ENCODE measurements at places on chromosomes 12 and 14.

DNA sequence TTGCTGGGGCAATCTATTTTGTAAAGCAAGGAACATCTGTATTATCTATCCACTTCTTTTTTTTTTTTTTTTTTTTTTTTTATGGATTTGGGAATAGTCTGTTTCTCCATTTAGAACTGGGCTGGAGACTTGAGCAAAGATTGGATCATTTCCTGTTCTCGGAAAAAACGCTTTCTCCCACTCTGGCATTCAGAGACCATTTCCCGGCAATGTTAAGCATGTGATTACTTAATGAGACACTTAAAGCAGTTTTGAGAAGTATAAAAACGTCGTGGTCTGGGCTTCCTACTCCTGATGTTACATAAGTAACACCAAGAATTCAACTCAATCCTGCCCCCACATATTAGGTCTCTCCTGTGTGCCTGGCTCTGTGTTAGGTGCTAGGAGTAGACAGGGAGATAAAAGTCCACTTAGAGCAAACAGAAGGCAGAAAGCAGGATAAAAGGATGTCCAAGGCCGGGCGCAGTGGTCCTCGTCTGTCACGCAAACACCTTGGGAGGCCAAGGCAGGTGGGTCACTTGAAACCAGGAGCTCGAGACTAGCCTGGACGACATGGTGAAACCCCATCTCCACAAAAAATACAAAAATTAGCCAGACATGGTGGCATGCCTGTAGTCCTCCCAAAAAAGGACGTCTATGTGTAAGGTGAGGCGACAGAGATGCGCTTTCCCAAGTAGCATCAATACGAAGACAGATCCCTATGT is 152.1 kb upstream of the GSC start:
- DNase-seq = no peak

- no peak for DNase-seq
Measured at GRCh38 chr12:130574402-130574801, 141.7 kb downstream of the RIMBP2 start.

- no peak for DNase-seq
Measured at GRCh38 chr12:106049546-106049945, 89.2 kb downstream of the NUAK1 start.

DNA sequence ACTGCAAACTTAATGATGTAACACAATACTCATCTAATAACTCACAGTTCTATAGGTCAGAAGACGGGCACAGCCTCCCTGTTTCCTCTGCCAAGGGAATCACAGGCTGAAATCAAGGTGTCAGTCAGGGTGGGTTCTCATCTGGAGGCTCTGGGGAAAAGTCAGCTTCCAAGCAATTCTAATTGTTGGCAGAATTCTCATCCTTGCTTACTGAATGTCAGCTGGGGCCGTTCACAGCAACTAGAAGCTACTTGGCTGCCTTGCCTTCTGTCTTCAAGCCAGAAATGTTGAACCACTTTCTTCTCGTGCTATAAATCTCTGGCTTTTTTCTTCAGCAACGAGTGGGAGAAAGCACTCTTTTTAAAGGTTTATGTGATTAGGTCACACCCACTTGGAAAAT is 80.1 kb upstream of the PDZRN4 start:
- DNase-seq = no peak

- DNase-seq = no peak
Measured at GRCh38 chr14:35189422-35189821, 67.1 kb downstream of the PRORP start.

DNA sequence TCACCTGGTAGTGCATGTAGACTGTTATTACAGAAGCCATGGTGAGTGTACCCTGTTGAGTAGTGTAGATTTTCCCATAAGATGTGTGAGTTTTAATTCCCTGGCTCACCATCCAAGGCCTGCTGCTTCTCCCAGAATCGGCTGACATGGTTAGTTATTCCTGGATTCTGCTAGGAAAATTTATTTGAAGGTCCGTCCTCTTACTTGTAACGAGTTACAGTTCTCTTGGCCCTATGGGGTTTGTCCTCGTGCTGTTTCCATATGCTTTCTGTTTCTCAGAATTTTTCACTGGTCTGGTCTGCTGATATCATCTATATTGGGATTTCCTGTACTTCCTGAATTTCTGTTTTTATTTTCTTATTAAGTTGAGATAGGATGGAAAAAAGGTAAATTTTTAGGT is 423.3 kb upstream of the RGS6 start:
- DNase-seq = no peak

- DNase-seq = no peak
Measured at GRCh38 chr12:55713721-55714120, 2.1 kb upstream of the BLOC1S1 start.

- no peak for DNase-seq
Measured at GRCh38 chr12:110585231-110585799, 2.2 kb upstream of the PPTC7 start.

GRCh38 chr12:85617307-85618091 is 218.7 kb downstream of the RASSF9 start:
- DNase-seq = no peak

DNA sequence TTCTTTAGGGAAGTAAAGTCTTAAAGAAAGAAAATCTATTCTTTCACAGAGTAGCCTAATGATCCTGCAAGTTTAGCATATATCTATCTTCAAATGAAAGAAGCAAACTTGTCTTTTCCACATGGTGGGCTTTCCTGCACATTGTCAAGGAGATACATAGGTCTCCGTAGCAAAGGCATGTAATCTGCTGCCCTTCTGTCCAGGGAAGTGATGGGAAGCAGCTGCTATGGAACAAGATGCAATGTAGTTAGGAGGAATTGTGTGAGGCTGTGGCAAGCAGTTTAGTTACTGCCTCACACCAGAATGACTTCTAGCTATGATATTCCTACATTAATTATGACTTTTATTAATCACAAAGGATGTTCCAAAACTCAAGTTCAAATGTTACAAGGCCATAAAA is 174.4 kb downstream of the PDZRN4 start:
- no peak for DNase-seq

DNA sequence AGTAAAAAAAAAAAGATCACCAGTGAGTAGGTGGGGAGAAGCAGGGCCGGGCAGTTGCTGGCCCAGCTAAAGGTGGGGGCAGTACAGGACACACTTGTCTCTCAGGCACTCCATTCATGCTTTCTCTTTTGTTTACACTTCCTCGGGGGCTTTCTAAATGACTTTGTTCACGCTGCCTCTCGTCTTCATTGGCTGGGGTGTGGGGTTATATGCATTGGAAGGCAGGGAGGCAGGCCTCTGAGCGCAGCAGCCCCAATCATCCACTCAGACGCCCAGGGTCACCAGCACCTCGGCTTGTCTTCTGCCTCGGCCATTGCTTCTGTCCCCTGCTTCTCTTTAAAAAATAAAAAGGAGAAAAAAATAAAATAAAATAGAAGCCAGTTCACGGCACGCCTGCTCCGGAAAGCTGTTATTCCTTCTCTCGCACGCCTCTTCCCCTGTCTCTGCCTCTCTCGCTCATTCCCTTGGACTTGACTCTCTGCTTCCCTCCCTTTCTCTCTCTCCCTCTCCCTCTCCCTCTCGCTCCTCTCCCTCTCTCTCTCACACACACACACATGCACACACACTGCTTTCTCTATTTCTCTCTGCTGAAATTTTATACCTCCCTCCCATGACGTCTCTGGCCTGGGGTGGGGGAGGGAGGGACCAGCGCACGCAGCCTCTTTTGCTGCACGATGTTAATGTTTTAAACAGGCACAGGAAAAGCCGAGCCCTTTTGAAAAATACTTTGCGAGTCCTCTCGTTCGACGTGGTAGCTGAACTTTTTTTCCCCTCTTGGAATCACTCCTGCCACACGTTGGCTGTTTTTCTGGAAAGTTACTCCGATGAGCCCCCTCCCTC is at the start of gene TGFB3:
TSS of gene TGFB3 (minus strand) at position 570 of the 840 bp plus-strand sequence. CDS start 1,102 bp downstream, outside the sequence.
- peak; percentile 87 for DNase-seq

- no peak for DNase-seq
Measured at GRCh38 chr12:60191271-60191670, 595.4 kb downstream of the SLC16A7 start.

DNA sequence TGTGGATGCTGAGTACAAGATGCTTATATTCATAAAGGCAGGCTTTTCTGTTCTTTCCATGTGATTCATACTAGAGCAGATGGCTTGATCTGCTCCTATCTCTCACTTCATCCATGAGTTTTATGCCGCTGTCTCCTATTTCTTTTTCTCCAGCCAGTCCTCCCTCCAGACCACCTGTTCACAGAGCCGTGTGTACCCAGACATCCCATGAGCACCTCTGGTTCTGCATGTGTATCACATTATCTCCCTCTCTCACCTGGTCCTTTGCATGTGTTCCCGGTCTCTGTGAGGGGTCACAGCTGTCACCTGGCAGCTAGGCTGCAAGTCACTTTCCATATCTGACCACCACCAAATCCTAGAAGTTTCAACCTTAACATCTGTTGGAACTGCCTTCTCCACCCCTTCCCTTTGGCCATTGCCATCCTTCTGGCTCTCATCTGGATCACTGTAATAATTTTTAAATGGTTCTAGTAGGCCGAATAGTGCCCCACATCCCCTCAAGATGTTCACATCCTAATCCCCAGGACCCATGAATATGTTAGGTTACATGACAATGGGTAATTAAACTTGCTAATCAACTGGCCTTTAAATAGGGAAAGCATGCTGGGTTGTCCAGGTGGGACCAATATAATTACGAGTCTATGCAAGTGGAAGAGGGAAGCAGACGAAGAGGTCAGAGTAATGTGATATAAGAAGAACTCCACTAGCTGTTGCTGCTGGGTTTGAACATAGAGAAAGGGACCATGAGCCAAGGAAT is 168.1 kb downstream of the SNAPC1 start:
- no peak for DNase-seq

DNA sequence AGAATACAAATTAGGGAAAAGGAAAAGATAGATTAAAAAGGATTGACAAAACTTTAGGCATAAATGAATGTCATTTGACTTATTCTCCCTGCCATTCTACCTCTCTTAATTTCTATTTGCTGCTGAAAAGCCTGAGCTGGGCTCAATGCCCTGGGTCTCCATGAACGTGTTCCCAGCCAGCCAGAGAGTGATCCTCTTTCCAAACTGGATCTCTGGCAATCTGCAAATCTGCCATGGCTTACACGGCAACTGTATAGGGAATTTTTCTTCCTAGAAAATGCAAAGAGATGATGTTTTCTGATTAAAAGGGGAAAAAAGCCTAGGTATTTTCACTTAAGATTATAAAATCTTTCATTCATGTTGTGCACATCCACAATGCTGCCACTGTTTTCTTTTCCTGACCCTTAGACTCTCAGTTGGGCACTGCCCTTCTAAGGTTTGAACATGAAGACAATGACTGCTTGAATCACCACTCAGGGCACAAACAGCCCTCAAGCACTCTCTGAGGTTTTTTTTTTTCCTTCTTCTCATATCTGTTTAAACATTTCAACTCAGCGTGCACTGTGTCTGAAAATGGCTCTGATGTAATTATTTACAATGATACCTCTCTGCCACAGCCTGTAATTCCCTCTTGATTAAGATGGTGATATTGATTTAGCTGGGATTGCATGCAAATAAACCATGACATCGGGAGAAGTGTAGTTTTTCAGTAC is 60.3 kb downstream of the DACT1 start:
- no peak for DNase-seq

DNA sequence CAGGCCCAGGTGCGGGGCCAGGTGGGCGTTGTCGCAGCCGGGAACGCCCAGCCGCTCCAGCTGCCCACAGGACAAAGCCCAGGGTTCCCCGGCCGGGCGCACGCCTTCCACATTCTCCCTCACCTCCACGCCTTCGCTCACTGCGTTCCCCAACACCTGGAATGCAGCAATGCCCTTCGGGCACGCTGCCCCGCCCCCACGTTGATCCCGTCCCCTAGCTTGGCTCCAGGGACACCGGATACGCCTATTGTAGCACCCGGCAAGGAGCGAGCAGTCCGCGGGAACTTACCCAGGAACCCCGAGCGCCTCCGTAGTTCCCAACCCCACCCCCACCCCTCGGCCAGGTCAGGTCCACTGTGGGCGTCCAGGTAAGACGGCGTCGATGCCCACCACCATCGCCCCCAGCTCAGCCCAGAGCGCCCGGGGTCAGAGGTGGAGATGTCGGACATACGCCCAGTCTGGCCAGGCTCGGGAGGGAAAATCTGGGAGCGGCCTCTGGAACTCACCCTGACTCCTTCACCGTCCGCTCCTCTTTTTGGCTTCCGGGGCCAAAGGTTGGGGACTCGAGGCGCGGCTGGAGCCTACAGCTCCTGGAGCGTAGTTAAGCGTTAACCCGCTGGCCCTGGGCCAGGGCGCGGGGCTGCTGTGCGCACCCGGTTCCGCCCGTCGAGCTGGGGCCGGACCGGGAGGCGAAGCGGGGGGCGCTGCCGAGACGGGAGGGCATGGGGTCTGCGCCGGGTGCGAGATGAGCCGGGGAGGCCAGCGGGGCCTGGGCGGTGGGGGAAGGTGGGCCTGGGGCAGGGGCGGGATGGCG is 594 bp upstream of the CEP170B start:
- no peak for DNase-seq

DNA sequence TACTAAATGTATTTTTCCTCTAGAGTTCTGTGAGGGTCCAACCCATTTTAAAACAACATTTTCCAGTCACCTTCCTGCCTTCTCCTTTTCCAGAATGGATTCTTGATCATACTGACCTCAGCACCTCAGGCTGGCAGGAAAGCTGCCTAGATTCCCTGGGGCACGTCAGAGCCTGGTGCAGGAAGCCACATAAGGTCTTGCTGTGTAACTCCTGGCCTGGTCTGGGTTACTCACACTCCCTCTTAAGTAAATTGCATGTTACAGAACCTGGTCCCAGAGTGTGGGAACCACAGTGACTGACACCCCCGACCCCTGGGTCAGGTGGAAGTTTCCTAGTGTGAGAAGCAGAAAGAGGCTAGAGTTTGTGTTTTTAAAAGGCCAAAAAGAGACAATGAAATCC is 209.8 kb downstream of the SPTSSA start:
- DNase-seq = no peak

DNA sequence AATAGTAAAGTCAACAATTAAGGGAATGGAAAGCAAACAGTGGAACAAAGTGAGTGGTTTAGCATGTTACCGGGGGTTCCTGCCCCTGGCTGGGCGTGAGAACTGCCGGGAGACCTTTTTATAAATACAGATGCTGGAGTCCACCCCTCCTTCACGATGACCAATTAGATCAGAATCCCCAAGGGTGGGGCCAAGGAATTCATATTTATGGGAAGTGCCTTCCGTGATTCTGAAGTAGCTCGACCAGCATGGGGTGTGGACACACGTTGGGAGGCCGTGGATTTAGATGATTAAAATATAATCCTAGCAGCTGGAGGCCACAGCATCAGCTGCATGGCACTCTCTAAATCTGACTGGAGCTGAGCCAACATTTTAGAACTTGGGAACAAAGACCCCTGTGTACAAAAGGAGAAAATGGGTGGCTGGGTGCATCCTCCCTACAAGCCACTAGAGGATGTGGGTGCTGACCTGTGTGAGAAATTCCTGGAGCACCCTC is 87.9 kb downstream of the SRRM4 start:
- no peak for DNase-seq

All from right atrium auricular region (tissue), 2 donors.